Stimulated activated CD4-positive, alpha-beta T cell treated with anti-CD3 and anti-CD28 coated beads, Interleukin-4, amount 100 ng/mL, for 48 hours (primary cell): ENCODE measurements at places on chromosomes 7 and 10.

DNA sequence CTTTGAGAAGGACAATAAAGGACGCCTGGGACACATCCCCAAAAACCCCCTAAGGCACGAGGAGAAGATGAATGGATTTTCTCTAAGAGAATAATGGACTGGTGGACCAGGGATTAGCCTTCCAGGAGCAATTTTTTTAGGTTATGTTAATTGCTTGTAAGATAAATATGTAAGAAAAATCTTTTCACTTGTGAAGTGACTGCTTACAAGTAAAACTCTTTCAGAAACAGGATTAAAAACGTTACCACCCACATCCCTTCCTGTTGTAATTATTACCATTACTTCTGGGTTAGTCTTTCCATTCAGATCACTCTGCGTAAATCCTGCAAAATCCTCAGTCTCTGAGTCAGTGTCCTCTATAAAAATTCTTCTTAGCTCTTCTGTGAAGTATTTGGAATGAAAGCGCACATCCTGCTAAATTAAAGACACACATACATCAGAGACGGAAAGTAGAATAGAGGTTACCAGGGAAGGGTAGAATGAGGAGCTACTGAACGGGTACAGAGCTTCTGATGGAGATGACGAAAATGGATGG is 34.3 kb downstream of the CDCA7L start:
- no peak for DNase-seq

- no peak for DNase-seq
Measured at GRCh38 chr10:101663097-101663496, 31.9 kb downstream of the FBXW4 start.

GRCh38 chr7:44083796-44084195 is 1.5 kb upstream of the POLM start:
- DNase-seq = no peak

DNA sequence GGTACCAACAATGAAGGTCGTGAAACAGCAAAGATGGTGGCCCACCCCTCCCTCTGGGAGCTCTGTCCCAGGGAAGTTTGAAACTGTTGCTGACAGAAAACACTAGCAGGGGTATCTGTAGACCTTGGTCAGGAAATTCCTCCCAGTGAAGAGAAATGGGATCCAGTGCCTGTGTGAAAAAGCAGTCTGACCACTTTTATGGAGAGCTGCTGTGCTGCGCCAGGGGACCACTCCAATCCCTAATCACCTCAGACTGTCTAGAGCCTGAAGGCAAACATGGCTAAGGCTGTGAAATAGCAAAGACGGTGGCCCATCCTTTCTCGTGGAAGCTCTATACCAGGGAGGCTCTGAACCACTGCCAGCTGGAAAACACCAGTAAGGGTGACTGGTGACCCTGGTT is 38.3 kb upstream of the TMEM140 start:
- no peak for DNase-seq

GRCh38 chr10:103585011-103585405 is 91.5 kb downstream of the NEURL1 start:
- no peak for DNase-seq

DNA sequence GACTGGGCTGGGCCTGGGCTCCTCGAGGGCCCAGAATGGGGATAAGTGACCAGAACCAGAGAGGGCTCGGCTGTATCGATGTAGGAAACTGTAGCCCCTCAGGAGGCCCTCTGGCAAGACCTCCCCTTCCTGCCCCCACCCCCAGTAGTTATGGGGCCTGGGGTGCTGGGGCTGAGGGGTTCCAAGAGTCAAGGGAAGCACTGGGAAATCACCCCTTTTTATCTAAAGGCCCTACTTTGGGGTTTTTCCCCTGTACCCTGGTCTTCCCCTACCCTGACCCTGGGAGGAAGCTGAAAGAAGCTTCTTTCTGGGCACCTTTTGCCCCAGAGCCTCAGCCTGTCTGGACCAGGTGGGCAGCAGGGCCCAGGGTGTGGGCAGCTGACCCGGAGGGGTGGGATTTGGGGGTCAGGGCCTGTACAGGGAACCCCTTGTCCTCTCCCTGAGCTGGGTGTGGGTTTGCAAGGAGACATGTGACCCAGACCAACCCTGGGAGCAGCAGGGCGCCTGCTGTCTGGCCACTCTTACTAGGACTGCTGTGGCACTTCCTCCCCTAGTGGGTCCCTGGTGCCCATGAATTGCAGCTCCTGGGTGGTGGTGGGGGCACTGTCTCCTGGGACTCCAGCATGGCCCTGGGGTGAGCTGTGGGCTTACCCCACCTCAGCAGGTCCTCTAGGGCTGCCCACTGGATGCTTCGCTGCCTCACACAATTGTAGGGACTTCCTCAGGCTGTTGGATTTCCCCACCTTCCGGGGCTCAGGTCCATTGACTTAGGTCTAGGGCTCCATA is 1.5 kb downstream of the IRF5 start:
- DNase-seq = no peak

DNA sequence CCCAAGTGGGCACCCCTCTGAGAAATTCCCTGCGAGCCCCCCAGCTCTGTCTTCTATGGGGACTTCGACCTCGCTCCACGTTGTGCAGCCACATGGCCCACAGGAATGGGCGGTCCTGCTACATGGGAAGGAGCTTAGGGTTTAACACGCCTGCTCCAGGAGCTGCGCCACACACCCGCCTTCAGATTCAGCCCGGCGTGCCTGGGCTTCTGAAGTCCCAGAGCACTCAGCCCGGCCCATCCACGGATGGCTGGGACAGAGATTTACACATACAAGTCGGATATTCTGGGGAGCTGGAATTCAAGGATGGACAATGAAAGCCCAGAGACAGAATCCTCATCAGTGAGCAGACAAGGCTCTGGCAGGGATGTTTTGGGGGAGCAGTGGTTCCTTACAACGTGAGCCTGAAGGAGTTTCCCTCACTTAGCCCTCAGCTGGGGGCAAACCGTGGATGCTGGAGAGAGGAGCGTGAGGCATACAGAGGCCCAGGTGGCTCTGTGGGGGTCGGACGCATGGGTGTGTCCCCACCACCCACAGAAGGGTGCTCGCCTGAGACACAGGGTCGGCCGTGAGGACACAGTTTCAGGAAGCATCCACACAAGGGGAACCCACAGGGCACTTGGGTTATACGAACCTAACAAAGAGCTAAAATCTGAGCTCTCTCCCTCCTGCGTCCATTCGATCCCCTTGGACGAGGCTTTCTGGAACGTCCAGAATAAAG is 372.9 kb downstream of the DNAJB6 start:
- DNase-seq = no peak

DNA sequence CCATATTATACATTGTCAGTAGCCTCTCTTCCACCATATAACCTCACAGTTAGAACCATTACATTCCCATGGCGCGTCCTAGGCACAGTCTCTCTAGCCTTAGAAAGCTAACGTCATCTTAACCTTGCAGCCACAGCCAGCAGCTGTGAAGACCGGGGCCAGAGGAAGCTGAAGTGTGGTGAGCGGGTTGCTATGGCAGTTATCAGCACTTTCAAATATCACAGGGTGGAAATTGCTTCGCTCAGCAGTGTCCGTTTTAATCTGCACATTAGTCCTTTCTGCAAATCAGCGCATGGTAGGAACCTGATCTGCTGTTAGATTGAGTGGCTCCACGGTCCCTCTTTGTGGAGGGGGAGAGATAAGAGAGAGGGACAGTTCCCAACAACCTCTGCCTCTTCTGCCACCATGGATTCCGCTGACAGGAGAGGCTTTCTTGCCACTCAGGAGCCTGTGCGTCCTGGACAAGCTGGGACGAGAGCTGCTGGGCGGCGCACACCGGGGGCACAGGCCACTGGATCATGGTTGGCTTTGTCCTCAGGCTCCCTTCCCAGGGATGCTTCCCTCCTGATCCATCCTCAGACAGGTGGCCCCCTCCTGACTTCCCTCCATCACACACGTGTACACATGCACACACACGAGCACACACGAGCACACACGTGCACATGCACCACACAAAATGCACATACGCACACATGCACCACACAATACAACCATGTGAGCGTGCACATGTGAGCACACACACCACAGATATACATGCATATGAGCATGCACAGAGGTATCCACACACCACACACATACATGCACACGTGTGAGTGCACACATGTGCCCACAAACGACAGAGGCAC is 93.8 kb downstream of the WDR37 start:
- DNase-seq = peak; percentile 5

GRCh38 chr10:19431622-19432351 is 383.2 kb downstream of the MALRD1 start:
- DNase-seq = no peak

GRCh38 chr7:32506266-32507054 is 11.2 kb downstream of the AVL9 start:
- no peak for DNase-seq
